Lower leg skin (tissue), 4 donors: ENCODE measurements at places on chromosomes 6 and 20.

DNA sequence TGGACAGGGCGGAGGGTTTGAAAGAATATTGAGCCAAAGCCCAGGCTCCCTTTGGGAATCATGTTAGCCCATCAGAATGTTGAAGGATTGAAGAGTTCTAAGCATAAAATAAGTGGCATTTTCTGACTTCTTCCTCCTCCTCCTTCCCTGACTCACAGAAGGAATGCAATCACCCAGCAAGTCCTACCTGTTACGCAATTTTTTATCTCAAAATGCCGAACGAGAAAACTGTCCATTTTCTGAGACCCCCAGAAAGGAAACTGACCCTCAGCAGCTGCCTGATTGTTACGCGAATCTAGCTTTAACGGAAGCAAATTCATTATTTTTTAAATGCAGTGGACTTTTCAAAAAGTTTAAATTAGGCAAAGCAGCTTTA, 4.7 kb upstream of the DNAJC5 start:
- DNase-seq: no peak

DNA sequence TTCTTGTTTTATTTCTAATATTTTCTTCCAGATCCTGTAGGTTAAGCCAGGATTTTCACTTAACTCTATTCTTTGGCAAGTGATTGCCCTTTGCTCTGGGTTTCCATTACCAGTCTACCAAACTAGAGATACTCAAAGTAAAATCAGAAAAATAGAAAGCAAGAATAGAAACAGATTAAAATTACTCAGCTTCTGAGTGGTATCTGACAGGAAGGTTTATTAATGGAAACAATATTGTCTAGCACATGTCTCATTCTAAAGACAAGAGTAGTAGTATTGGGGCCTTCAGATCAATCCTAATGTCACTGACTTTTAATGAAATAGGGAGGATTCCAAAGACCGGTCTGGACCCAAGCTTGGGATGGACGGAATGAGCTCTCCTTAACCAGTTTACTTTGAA, 72.3 kb downstream of the SIM1 start:
- DNase-seq: no peak

DNA sequence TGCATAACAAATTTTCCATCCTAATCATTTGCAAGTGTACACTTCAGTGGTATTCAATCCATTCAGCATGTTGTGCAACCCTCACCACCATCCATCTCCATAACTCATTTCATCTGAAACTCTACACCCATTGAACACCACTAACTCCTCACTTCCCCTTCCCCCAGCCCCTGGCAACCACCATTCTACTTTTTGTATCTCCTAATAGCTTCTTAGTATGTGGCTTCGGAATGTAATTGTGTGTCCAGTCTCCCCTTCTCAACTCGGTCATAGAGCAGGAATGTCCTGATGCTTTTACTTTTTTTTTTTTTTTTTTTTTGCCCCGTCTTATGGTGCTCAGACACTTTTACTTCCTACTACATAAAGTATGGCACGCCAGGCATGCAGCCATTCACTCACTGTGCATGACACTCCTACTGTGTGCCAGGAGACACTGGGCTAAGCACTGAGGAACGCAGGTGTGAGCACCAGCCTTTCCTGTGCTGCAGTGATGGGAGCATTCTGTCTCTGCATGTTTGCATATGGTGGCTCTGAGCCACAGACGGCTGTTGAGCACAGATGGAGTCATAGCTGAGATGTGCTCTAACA, 15.3 kb downstream of the HCK start:
- no peak for DNase-seq

GRCh38 chr6:140871911-140872310, 1260.8 kb upstream of the GJE1 start:
- DNase-seq: no peak

GRCh38 chr20:14922503-14923267, 585.3 kb upstream of the FLRT3 start:
- no peak for DNase-seq

GRCh38 chr6:4931530-4932227, 72.2 kb downstream of the RPP40 start:
- no peak for DNase-seq

- DNase-seq: no peak
These were observed 559 bp upstream of the EYA4 start for GRCh38 chr6:133240511-133241085.

GRCh38 chr6:146847426-146847825, 248.7 kb downstream of the ADGB start:
- DNase-seq: no peak

DNA sequence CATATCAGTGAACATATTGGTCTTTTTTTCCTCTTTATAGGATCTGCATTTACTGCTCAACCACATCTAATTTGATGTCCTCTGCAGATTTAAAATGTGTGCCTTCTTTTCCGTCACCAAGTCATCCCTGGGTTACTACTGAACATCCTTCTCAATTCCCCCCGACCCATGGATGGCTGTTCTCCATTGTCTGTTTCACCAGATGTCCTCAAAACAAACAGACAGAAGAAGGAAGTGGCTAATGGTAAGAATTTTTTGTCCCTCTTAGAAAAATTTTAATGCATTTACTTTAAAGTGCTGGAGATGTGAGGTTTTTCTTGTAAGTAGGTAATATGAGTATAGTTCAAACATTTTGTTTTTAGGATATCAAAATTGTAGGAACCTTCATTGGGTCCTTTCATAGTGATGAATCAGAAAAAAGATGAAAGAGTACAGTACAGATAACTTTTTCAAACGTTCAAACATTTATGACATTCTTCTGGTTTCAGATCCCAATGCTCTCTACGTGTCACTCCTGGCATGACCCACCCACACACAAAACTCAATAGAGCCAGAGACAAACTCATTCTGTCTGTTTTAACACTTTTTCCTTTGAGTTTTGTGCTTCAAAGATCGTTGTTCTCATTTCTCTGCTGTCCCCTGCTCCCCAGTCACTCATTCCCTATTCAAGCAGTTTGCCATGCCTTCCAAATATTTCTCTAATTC, 276.4 kb downstream of the PRL start:
- DNase-seq: no peak

GRCh38 chr6:68778356-68779020, 143.4 kb downstream of the ADGRB3 start:
- no peak for DNase-seq
